ENCODE measurements at places on chromosomes 12 and 14.
A peak's percentile ranks its signal among the peaks of the same experiment; 100 is the strongest.

- H3K4me1 ChIP-seq = peaks cover 12% of the 10 kb centered on the region
- no peak overlapping the region for H3K27ac ChIP-seq
- DNase-seq = peak; percentile 20
- no peak overlapping the region for H3K4me3 ChIP-seq
These were observed 98.8 kb downstream of the CALM1 start for GRCh38 chr14:90495357-90496276.

GRCh38 chr12:70543444-70543843, 93.8 kb downstream of the PTPRB start:
- H3K27ac ChIP-seq = no peak overlapping the region
- H3K36me3 ChIP-seq = no peaks in the 10 kb centered on the region
- no peaks in the 10 kb centered on the region for H3K27me3 ChIP-seq
- DNase-seq = no peak

DNA sequence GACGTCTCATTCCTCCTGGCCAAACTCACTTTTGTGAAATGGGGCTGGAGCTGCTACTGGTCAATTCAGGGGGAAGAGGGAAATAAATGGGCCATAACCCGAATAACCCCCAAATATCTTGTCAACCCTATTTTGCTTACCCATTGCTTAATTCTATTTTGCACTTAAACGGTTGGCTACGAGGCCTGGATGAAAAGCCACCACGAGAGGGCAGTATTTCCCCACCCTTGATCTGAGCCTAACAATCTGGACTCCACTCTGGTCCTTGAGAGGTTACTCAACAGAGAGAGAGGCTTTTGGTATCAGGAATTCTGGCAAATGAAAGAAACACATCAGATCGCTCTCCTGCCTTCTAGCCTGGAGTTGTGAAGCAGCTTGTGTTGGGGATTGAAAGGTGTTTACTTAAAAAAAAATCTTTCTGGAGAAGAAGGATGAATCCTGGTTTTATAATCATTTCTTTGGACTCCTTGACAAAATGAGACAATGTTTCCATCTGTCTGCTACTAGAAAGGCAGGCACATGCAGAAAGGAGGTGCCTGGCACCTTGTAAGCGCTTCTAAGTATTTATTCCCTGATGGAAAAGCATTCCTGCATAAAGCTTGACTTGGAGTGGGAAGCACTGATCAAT, 22.4 kb upstream of the FBXO21 start:
- DNase-seq = peak; percentile 67
- no peaks in the 10 kb centered on the region for H3K36me3 ChIP-seq
- H3K27me3 ChIP-seq = peaks cover 2% of the 10 kb centered on the region
- H3K4me1 ChIP-seq = no peaks in the 10 kb centered on the region

DNA sequence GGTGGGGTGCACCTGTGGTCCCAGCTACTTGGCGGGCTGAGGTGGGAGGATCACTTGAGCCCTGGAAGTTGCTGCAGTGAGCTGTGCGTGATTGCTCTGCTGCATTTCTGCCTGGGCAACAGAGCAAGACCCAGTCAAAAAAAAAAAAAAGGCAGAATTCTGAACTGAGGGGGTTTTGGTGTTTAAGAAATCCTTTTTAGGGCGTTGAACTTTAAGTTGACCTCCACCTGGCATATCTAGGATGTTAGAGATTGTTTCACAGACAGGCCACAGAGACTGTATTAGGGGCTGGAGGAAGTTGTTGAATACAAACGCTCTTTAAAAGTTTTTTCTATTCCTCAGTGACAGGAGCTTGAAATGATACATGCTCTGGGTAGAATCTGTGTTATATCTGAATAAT, 60.5 kb downstream of the FBXW8 start:
- no peaks in the 10 kb centered on the region for H3K36me3 ChIP-seq
- H3K27me3 ChIP-seq = no peaks in the 10 kb centered on the region
- H3K4me3 ChIP-seq = no peak overlapping the region
- no peaks in the 10 kb centered on the region for H3K4me1 ChIP-seq

GRCh38 chr12:68749443-68749842, 3.5 kb downstream of the SLC35E3 start:
- H3K27me3 ChIP-seq = no peaks in the 10 kb centered on the region
- no peak overlapping the region for H3K27ac ChIP-seq
- no peaks in the 10 kb centered on the region for H3K36me3 ChIP-seq
- no peak for DNase-seq

GRCh38 chr12:121595520-121595919, 14.7 kb upstream of the KDM2B start:
- H3K4me3 ChIP-seq = no peak overlapping the region
- H3K36me3 ChIP-seq = no peaks in the 10 kb centered on the region
- no peak for DNase-seq

- no peaks in the 10 kb centered on the region for H3K27me3 ChIP-seq
- H3K36me3 ChIP-seq = no peaks in the 10 kb centered on the region
- H3K4me3 ChIP-seq = no peak overlapping the region
- no peak overlapping the region for H3K27ac ChIP-seq
These were observed 17.6 kb downstream of the TDP1 start for GRCh38 chr14:89973234-89973823.

- DNase-seq = peak; percentile 40
- no peak overlapping the region for H3K4me3 ChIP-seq
- no peaks in the 10 kb centered on the region for H3K27me3 ChIP-seq
- H3K36me3 ChIP-seq = no peaks in the 10 kb centered on the region
- H3K27ac ChIP-seq = peak overlapping the region; percentile 79
These were observed 101.2 kb upstream of the SLC38A2 start for GRCh38 chr12:46473634-46474329.

GRCh38 chr12:66962290-66962689, 283.4 kb upstream of the GRIP1 start:
- peaks cover 7% of the 10 kb centered on the region for H3K4me1 ChIP-seq
- H3K4me3 ChIP-seq = no peak overlapping the region
- H3K27me3 ChIP-seq = no peaks in the 10 kb centered on the region
- DNase-seq = no peak
- no peaks in the 10 kb centered on the region for H3K36me3 ChIP-seq

GRCh38 chr14:38199739-38200138, 8.0 kb upstream of the SSTR1 start:
- H3K36me3 ChIP-seq = no peaks in the 10 kb centered on the region
- H3K27me3 ChIP-seq = no peaks in the 10 kb centered on the region
- H3K4me3 ChIP-seq = no peak overlapping the region
- no peak for DNase-seq
- no peaks in the 10 kb centered on the region for H3K4me1 ChIP-seq
- no peak overlapping the region for H3K27ac ChIP-seq

GRCh38 chr12:123152833-123153232, 1.9 kb upstream of the PITPNM2 start:
- H3K27me3 ChIP-seq = no peaks in the 10 kb centered on the region
- no peak for DNase-seq

DNA sequence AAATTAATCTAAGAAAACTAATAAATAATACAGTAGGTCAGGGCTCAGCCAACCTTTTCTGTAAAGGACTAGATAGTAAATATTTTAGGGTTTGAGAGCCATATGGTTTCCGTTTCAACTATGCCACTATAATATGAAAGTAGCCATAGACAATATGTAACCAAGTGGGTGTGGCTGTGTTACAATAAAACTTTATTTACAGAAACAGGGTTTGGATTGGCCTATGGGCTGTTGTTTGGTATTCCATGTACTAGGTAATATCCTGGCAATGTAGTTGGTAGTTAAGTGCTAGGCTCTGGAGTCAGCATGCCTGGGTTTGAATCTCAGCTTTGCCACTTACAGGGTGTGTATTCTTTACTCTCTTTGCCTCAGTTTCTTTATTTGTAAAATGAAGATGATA, 156.5 kb upstream of the RPH3A start:
- H3K4me1 ChIP-seq = no peaks in the 10 kb centered on the region
- no peaks in the 10 kb centered on the region for H3K36me3 ChIP-seq
- H3K4me3 ChIP-seq = no peak overlapping the region
- H3K27ac ChIP-seq = no peak overlapping the region
- H3K27me3 ChIP-seq = no peaks in the 10 kb centered on the region

DNA sequence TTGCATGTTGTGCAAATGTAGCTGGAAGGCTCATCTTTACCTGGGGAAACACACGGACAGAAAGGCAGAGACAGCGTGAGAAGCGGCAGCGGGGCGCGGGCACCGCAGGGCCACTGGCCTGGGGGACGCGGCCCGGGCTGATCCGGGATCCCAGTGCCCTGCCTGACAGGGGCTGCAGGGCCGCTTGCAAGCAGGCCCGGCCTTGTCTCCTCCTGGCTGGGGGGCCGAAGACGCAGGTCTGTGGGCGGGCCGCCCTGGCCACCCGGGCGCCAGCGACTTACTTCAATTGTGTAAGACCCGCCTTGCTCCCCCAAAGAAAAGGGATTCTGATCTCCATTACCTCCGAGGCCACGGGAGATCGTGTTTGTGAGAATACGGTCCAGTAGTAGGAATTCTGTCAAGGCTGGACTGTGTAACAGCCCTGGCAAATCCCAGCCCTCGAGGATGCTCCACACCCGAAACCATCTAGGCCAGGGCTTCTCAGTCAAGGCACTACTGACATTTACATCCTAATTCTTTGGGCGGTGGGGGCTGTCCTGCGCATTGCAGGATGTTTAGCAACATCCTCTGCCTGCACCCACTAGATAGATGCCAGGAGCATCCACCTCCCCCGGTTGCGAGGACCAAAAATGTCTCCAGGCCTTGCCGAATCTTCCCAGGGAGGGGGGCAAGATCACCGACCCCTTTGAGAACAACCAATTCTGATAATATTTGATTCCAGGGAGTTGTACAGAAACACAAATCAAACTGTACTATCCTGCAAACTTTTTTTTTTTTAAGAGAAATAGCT, 95.6 kb downstream of the BCL11B start:
- no peak for DNase-seq
- no peak overlapping the region for H3K4me3 ChIP-seq
- H3K27me3 ChIP-seq = no peaks in the 10 kb centered on the region
- H3K36me3 ChIP-seq = no peaks in the 10 kb centered on the region
- H3K4me1 ChIP-seq = no peaks in the 10 kb centered on the region

DNA sequence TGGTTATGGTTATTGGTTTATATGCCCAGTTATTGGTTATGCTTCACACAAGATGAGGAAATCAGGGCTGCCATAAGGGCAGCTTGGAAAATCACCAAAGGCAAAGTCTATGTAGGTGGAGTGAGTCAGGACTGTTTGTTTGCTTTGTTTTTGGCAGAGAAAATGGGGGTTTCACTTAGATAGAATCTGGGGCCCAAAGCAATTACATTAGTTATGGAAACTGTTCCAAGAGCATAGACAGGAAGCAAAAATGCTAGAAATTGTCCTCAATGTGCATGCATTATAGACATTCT, 2.2 kb downstream of the VAMP1 start:
- no peak overlapping the region for H3K27ac ChIP-seq
- H3K4me1 ChIP-seq = no peaks in the 10 kb centered on the region
- H3K27me3 ChIP-seq = no peaks in the 10 kb centered on the region

- H3K36me3 ChIP-seq = no peaks in the 10 kb centered on the region
- H3K27me3 ChIP-seq = no peaks in the 10 kb centered on the region
- no peak overlapping the region for H3K27ac ChIP-seq
- no peak overlapping the region for H3K4me3 ChIP-seq
- no peaks in the 10 kb centered on the region for H3K4me1 ChIP-seq
These were observed 251.4 kb downstream of the LRIG3 start for GRCh38 chr12:58668871-58669270.

GRCh38 chr12:51639361-51639760, 48.3 kb downstream of the SCN8A start:
- no peaks in the 10 kb centered on the region for H3K36me3 ChIP-seq
- DNase-seq = no peak
- no peak overlapping the region for H3K27ac ChIP-seq
- no peak overlapping the region for H3K4me3 ChIP-seq
- H3K4me1 ChIP-seq = no peaks in the 10 kb centered on the region
- H3K27me3 ChIP-seq = no peaks in the 10 kb centered on the region

GRCh38 chr12:15863984-15864383, 18.2 kb upstream of the STRAP start:
- H3K27me3 ChIP-seq = no peaks in the 10 kb centered on the region
- H3K27ac ChIP-seq = no peak overlapping the region
- no peak for DNase-seq
- no peak overlapping the region for H3K4me3 ChIP-seq
- no peaks in the 10 kb centered on the region for H3K36me3 ChIP-seq

DNA sequence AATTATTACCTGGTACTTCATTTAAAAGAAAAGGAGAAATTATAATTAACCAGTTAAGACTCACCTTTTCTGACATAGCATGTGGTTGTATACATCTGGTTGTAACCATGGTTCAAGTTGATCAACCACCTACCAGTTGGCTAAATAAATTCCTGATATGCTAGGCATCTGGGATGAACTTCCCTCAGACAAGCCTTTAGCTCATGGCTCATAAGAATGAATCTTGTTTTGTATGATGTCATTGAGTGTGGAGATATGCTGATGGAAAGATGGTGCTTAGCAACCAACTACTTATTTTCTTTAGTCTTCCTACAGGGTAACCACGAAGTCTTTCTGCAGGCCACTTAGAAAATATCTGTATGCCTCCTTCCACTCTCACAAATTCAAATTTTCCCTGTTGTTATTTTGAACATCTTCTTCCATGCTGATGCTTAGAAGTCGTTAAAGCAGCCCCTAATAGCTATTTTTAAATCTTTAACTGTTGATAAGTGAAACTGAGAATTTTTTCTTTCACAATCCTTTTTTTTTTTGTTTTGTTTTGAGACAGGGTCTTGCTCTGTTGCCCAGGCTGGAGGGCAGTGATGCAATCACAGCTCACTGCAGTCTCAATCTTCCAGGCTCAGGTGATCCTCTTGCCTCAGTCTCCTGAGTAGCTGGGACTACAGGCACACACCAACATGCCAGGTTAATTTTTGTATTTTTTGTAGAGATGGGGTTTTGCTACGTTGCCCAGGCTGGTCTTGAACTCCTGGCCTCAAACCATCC, 51.9 kb upstream of the PTHLH start:
- no peaks in the 10 kb centered on the region for H3K36me3 ChIP-seq
- no peaks in the 10 kb centered on the region for H3K4me1 ChIP-seq
- no peak overlapping the region for H3K27ac ChIP-seq
- H3K27me3 ChIP-seq = no peaks in the 10 kb centered on the region
- no peak for DNase-seq

DNA sequence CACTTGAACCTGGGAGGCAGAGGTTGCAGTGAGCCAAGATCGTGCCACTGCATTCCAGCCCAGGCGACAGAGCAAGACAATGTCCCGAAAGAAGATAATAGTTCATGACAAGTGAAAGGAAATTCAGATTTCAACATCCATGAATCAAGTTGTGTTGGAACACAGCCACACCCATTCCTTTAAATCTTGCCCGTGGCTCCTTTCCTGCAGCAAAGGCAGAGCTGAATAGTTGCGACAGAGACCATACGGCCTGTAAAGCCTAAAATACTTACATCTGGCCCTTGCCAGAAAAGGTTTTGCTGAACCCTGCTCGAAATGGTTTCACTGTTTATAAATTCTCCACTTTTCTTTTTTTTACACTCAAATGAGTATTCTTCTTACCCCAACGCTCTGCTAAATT, 17.7 kb upstream of the ITPK1 start:
- no peak overlapping the region for H3K27ac ChIP-seq
- no peak overlapping the region for H3K4me3 ChIP-seq
- H3K27me3 ChIP-seq = no peaks in the 10 kb centered on the region
- no peak for DNase-seq
- H3K4me1 ChIP-seq = no peaks in the 10 kb centered on the region

GRCh38 chr14:100832311-100832960, 6.5 kb downstream of the MEG3 start:
- no peak overlapping the region for H3K27ac ChIP-seq
- H3K4me1 ChIP-seq = no peaks in the 10 kb centered on the region
- H3K27me3 ChIP-seq = no peaks in the 10 kb centered on the region
- no peaks in the 10 kb centered on the region for H3K36me3 ChIP-seq
